ENCODE measurements at places on chromosomes 3 and 15.

- no peak for DNase-seq
These were observed 77.5 kb upstream of the PRR23C start for GRCh38 chr3:139122221-139122581.

GRCh38 chr3:188205992-188206416 is 52.0 kb downstream of the LPP start:
- no peak for DNase-seq

GRCh38 chr3:111595232-111595631 is at the start of gene ZBED2:
Gene ZBED2, minus strand, starts transcription at chr3:111595346. Its CDS starts 1,145 bp downstream, at chr3:111594201.
- no peak for DNase-seq

- no peak for DNase-seq
These were observed 4.9 kb upstream of the CHRNA3 start for GRCh38 chr15:78625606-78626280.

- DNase-seq = no peak
These were observed 10.7 kb downstream of the VGLL4 start for GRCh38 chr3:11632966-11633365.

DNA sequence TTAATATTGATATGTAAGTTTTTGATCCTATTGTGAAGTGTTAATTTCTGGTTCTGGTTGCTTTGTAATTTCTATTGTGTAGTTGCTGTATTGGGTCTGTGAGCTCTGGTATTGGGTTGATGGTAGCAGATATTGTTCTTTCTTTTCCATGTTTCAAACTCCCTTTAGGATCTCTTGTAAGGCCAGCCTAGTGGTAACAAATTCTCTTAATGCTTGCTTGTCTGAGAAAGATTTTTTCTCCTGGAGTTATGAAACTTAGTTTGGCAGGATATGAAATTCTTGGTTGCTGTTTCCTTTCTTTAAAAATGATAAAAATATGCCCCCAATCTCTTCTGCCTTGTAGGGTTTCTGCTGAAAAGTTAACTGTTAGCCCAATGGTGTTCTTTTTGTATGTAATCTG is 268.6 kb upstream of the PLSCR5 start:
- DNase-seq = no peak

GRCh38 chr3:166453478-166453877 is 616.3 kb upstream of the BCHE start:
- no peak for DNase-seq

DNA sequence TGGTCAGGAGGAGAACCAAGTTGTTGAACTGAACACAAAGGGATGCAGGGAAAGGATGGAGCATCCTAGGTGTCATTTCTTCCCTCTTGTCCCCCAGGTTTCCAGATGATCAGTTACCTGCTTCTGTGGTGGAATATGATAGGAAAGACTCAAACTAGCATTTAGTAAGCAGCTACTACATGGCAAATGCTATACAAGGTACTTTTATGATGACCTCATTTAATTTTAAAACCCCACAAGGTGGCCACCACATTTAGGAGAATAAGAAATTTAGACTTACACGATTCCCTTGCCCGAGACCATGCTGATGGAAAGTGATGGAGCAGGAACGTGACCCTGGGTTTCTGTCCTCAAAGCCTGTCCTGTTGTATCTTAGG is 40.9 kb downstream of the CCR4 start:
- no peak for DNase-seq

DNA sequence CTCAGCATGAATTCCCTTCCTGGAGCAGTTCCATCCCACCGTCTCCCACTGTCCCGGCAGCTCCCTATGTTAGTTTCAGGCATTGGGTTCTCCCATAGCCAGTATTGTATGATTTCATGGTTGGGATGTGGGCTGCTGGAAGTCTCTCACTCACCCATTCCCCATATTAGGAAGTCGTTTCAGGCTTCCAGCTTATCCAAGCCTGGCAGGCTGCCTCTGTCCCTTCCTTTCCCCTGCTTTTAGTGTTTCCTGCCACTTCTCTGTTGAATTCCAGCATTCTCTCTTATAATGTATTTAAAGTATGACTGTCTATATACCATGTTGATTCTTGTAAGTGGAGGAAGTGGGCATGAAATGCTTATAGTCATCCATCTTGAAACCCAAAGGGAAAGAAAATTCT is 309.7 kb upstream of the RBMS3 start:
- no peak for DNase-seq

DNA sequence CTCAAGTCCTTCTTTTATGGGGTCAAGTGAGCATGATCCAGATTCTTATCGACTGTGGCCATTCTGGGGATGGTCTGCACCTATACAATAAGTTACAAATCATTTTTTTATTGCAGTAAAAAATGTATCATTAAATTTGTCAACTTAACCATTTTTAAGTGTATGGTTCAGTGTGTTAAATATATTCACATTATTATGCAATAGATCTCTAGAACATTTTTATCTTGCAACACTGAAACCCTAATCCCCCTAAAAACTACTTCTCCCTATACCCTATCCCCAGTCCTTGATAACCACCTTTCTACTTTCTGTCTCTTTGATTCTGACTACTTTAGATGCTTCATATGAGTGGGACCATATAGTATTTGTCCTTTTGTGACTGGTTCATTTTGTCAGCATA is 10.4 kb upstream of the BOC start:
- DNase-seq = no peak

GRCh38 chr3:177295116-177295515 is 97.8 kb upstream of the TBL1XR1 start:
- no peak for DNase-seq

GRCh38 chr3:127439621-127440020 is 150.9 kb downstream of the TPRA1 start:
- DNase-seq = no peak

- DNase-seq = no peak
These were observed 14.0 kb downstream of the IGDCC3 start for GRCh38 chr15:65363766-65364165.

DNA sequence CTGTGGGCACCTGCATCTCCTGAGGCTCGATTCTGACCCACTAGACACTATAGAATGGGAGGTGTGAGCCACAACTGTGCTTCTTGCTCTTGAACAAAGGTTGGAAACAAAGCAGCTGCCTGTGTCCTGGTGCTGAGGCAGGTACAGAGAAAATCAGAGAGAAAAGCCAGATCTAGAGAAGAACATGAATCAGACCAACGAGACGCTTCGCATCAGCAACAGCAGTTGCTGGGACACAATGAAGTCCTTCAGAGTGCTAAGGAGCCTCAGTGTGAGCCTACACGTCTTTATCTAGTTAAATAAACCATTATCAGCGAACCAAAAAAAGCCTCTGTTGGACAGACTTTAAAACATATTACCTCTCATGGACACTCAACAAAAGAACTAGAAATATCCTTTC is 86.3 kb upstream of the MEX3B start:
- DNase-seq = no peak

- no peak for DNase-seq
These were observed 17.7 kb upstream of the ADAMTS7 start for GRCh38 chr15:78828920-78829319.

GRCh38 chr3:155424323-155424710 is 130.8 kb upstream of the STRIT1 start:
- no peak for DNase-seq

DNA sequence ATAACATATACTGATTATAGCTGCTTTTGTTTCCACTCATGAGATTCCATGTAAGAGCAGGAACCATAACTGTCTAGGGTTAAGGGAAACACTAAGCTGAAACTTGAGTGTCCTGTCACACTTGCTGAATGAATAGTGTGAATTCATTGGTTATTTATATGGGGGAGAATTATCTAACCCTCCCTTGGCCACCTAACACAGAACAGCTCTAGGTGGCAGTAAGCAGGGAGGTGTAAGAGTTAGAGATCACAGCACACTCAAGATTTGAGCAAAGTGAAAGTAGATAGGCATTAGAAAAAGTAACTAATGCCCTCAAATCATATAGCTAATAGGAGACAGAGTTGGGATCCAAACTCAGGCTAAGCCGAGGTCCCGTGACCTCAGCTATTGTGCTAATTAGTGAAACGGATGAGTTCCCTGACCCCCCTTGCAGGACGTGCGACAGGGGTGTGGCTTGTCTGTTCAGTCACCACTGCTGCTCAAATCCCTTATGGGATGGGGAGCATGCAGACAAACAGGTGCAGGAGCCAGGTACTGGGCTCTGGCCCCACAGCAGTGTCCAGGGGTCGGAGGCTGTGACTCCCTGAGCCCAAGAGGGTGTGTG is 27.7 kb upstream of the ANO10 start:
- no peak for DNase-seq

- no peak for DNase-seq
These were observed 124.6 kb downstream of the CD47 start for GRCh38 chr3:107966276-107966675.

DNA sequence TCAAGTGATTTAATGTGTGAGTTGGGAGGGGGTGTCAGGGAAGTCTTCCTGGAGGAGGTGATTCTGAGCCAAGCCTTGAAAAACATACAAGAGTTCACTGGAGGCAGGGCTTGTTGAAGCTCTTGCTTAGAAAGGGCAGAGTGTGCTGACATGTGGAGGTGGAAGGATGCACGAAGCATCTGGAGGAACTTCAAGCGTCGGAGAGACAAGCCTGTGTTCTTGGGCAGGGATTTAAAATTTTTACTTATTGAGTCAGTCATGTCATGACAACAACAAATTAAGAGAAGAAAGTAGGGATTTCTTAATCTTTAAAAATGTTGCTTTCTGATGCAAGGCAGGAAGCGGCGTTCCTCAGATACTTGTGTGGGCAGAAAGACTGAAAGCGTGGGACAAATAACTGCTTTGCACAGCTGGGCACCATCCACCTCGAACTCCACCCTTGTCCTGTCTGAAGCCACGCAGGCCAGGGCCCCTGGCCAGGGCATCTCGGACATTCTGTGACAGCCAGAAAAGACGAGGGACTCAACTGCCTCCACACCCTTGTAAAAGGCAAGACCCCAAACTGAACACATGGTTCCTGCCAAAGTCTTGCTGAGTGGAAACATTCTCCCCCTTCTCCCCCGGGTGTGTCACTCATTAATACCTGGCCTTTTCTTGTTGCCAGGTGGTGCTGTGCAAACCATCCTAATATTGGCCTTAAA is 6.9 kb upstream of the IL16 start:
- DNase-seq = no peak

GRCh38 chr15:60569596-60569995 is 90.7 kb upstream of the ICE2 start:
- DNase-seq = no peak

- DNase-seq = no peak
These were observed 41.3 kb downstream of the DNAH1 start for GRCh38 chr3:52357151-52358080.

- no peak for DNase-seq
These were observed 47.3 kb upstream of the USP50 start for GRCh38 chr15:50593761-50594160.

DNA sequence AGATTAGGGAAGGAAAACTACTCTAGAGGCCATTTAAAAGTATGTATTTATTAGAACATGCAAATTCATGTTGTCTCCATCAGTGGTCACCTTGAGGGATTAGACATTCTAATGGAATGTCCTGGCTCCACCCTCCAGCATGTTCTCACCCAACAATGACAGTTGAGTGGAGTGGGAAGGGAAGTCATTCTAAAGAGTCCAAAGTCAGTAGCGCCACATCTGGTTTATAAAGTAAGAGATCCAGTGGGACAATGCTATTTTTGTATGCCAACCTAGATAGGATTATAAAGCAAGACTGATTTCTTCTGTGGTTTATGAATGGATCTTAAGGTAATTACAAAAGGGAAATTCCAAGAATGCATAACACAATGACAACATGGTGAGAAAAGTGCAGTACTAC is 33.3 kb downstream of the SLC24A1 start:
- DNase-seq = no peak

DNA sequence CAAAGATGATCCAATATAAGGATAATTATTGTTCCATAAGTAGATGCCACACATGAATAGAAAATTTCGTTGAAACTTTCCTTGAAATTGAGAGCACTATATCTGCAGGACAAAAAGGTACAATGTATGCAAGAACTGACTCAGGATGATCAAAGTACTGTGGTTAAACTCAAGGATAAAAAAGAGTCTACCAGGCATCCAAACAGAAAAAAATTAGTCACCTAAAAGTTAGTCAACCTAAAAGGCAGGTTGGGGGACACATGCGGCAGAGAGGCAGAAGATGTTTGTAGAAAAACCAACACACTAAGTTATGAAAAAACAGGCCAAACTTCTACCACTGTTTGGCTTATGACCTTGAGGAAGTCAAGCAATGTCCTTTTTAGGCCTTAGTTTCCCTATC is 68.7 kb downstream of the GSK3B start:
- no peak for DNase-seq

DNA sequence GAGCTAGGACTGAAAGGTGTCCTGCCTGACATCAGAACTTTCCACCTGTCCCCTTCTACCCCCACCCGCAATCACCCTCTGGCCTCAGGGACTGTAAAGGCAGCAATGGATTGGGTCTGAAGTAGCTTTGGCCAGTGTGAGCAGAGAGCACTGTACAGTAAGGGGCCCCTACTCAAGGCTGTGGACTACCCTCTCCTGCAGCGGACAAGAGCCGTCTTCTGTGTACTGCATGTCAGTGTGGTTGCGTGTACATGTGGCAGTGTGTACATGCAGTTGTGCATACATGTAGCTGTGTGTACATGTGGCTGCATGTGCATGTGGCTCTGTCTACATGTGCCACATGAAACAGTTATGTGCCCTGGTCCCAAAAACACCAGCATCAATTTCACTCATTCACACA is 205.9 kb upstream of the LINGO1 start:
- DNase-seq = no peak

GRCh38 chr15:41073028-41073427 is 43.1 kb downstream of the INO80 start:
- DNase-seq = no peak
